ENCODE measurements at places on chromosomes 7 and 10.

DNA sequence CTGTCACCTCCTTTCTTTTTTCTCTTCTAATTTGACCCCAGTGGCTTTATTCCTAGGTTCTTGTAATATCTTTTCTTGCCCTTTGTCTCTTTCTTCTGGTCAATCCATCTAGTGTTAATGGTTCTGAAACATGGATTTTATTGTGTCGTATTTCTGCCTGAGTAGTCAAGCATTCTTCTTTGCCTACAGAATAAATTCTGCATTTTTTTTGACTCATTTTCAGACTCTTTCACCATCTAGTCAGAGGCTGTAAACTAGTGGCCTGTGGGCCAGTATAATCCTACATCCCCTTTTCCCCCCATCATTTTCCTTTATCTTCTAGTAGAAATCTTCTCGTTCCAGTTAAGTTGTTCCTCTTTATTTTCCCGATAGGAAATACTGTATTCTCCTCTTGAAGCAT, 29.4 kb downstream of the LUC7L2 start:
- no peak for DNase-seq

DNA sequence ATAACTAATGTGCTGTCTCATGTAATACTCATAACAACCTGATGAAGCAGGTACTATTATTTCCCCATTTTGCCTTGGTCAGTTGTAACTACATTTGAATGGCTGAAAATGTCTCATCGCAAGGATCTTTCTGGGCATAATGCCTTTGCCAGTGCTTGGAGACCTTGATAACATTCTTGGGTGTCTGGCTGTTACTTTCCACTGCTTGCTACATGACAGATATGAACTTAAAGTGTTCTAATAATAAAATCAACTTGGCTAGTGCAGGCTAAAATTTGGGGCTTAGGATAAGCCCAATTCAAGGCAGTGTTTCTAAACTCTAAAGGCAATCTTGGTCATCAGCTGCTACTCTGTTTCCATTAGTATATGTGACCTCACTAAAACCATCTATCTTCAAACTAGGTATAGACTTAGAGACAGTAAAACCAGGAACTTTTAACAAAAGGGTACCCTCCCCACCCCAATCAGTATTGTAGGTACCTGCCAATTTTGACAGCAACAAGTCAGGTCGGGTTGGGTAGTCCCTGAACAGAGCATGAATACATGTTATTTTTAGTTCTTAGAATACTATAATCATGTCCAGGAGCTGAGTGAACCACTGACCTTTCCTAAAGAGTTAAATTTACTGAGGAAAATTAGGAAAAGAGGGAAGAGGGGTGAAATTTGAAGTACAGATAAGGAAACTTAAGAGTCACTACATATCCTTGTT, 68.2 kb upstream of the AHR start:
- DNase-seq: no peak

- peak; percentile 19 for DNase-seq
Measured at GRCh38 chr10:132685101-132685891, 100.7 kb downstream of the NKX6-2 start.

GRCh38 chr10:58054881-58055280, 212.8 kb downstream of the IPMK start:
- DNase-seq: no peak

DNA sequence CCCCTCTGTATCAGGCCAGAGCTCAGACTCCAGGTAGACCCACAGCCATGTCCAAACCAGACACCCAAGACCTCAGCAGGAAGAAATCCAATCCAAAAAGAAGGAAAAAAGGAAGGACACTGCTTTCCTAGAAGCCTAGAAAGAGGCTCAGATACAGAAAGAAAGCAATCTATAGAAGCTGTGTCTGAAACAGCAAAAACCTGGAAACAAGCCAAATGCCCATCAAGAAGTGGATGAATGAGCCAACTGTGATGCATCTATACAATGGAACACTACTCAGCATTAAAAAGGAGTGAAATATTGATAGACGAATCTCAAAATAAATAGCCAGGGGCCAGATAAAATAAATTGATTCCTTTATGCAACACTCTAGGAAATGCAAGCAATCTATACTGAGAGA, 31.6 kb downstream of the GRB10 start:
- no peak for DNase-seq

DNA sequence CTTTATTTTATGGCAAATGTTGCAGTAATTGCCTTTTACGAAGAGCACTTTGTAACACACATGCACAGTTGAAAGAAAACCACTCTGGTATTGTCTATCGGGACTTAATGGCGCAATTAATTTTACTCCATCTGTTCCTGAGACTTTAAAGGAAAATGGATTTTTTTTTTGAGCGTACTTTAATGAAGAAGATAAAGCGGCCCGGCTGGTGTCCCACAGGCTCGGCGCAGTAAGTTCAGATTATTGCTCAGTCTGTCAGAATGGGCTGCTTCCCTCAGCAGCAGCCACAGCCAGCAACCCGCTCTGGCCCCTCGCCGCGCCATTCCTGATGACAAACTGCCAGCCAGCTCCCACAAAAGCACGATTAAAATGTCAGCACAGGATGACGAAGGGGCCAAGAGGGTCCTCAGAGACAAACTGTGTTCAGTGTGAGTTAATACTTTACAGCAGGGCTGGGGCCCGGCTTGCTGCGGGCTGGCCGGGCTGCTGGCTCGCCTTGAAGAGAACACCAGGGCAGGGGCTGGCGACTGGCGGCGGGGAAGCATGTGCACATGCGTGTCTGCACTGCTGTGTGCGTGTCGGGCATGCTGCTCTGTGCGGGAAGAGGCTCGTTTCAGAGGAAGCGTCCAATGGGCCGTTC, 501.0 kb upstream of the GALNT17 start:
- no peak for DNase-seq
